ENCODE measurements at places on chromosomes 4 and X.

- no peak for DNase-seq
These were observed 29.7 kb upstream of the HELT start for GRCh38 chr4:184988611-184989010.

DNA sequence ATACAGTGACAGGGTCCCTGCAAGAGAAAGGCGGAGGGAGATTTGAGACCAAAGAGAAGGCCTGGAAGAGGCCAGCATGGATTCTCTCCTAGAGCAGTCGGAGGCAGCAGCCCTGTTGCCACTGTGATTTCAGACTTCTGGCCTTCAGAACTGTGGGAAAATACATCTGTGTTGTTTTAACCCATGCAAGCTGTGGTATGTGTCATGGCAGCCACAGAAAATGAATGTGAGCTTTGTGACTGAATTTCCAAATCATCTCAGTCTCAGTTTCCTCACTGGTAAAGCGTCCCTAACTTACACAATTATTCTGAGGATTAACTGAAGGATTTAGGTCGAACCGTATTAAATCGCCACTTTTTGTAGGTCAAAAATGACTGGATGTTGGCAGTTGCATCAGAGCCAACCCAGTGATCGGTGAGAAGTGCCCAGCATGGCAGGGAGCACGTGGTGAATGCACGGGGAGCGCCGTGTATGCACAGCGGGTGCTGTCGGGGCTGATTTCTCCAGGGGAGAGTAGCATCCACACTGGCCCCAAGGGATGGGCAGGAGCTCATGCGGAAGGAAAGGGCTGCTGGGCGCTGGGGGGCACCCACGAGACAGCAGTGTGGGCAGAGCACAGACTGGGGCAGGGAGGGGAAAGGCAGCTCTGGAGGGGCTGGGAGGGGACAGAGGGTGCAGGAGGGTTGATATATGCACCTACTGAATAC, 23.8 kb upstream of the NSG1 start:
- no peak for DNase-seq

DNA sequence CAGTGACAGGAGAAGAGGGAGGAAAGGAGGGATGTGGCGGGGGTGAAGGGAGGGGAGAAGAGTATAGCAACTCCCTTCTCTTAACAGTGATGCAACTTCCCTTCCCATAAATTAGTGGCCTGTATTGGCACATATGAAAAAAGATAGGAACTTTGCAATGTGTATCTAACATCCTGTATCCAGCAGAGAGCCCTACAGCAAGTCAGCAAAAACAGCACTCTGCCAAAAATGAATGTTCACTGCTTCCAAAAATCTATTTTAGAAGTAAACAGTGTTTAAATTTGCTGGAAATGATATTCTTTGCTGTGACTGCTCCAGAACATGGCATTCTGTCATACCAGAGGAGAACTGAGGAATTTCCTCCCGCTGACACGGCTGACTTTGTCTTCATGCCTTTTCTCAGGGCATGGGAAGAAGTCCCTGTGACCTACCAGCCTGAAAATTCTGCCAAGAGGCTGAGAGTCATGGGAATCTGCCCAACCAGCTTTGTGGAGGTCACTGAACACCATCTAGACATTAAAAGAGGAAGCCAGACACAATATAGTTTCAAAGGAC, 343.4 kb upstream of the RASGEF1B start:
- no peak for DNase-seq

DNA sequence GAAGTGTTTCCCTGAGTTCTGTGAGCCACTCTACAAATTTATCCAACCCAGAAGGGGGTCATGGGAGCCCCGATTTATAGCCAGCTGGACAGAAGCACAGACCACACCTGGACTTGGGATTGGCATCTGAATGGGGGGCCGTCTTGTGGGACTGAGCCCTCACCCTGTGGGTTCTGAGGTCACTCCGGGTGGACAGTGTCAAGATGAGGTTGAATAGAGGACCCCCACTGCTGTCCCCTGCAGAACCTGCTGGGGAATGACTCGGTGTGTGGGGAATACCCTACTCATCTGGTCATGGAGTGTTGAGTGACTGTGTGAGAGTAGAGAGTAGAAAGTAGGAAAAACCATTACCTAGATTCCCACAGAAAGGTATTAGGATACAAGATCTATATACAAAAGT, 67.5 kb downstream of the ZFYVE28 start:
- peak; percentile 6 for DNase-seq

- no peak for DNase-seq
These were observed 38.5 kb upstream of the KLF3 start for GRCh38 chr4:38625508-38625907.

- DNase-seq, result no peak
These were observed 65.5 kb upstream of the FHDC1 start for GRCh38 chr4:152870606-152871005.

DNA sequence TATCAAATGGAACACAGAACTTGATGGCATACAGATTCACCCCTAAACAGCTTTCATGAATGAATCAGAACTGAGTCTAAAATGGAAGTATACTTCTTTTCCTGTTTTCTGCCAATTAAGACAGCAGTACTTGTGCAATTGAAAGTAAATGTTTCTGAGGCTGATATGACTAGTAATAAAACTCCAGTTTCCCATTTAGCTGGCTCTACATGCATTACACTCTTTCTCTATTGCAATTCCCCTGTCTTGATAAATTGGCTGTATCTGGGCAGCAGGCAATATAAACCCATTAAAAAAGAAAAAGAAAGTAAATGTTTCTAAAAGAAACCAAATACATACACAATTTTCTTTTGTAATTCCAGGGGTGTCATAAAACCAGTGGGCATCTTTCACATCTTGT, 4.6 kb downstream of the NOA1 start:
- DNase-seq, result no peak

GRCh38 chrX:102067966-102068723, 57.3 kb upstream of the TCEAL2 start:
- DNase-seq, result no peak

DNA sequence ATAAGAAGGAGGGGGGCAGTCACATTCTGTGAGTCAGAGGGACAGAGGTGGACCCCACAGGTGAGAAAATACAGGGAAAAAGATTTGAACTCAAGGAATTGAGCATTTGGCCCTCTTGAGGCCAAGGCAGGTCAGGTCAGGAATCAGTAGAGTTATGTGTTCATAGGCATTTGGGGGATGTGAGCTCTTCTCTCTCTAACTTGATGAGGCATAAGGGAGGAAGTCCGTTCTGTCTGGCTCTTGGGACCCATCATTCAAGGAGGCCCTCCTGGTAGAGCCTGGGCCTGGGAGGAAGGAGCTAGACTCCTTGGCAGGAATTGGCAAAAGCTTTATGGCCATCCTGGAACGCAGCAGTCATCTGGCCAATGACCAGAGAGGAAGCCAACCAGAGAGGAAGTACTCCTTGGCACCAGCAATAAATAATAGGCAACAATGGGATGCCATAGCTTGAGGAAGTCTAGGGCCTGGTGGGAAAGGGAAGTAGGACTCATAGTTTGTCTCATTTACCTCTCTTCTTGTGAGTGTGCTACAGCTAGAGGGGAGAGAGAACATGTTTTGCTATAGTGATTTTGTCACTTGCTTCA, 53.0 kb downstream of the MSN start:
- DNase-seq, result no peak

- no peak for DNase-seq
These were observed 40.5 kb downstream of the HMGB2 start for GRCh38 chr4:173293663-173294062.

DNA sequence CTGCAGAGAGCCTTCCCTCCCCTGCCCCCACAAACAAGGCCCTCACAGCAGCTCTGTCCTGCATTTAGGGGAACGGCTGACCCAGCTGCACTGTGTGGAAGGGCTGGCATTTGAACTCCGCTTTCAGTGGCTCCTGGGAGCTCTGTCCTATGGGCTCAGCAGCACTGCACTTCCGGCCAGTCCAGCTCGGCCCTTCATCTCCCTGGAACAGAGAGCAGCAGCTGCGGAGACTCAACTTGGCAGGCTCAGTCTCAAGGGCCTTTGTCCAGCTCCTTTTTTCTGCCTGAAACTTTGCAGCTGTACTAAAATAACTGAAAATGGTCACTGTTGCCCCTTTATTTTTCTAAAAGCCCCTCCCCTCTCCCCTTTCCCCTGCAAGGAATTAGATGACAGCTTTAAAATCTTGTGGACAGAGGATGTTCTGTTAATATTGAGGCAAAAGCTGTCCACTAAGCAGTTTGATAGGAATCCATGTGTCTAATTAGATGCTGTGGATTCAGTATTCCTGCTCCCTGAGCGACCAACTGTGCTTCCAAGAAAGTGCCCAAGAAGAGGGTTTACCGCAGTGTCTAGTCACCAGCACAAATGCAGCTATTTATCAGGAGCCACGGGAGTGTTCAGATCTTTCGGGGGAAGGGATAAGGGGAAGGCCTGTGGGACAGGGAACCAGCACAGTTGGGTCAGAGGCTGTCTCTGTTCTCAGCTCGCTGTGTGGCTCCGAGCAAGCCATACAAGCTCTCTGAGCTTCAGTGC, 133.1 kb downstream of the AFAP1 start:
- DNase-seq, result no peak

GRCh38 chr4:6951880-6952381, 42.3 kb downstream of the TBC1D14 start:
- DNase-seq, result no peak

DNA sequence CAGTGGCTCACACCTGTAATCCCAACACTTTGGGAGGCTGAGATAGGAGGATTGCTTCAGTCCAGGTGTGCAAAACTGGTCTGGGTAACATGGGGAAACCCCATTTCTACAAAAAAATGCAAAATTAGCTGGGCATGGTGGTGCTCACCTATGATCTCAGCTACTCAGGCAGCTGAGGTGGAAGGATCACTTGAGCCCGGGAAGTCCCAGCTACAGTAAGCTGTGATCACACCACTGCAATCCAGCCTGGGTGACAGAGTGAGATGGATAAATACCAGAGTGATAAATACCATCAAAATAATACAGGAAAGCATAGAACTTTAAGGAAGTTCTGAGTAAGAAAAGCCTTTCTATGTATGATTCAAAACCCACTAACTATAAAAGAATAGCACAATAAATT, 52.8 kb downstream of the LRBA start:
- no peak for DNase-seq

GRCh38 chr4:131499141-131499873, 1649.8 kb upstream of the PCDH10 start:
- no peak for DNase-seq

GRCh38 chrX:24117258-24117657, 32.3 kb upstream of the ZFX start:
- DNase-seq, result no peak

DNA sequence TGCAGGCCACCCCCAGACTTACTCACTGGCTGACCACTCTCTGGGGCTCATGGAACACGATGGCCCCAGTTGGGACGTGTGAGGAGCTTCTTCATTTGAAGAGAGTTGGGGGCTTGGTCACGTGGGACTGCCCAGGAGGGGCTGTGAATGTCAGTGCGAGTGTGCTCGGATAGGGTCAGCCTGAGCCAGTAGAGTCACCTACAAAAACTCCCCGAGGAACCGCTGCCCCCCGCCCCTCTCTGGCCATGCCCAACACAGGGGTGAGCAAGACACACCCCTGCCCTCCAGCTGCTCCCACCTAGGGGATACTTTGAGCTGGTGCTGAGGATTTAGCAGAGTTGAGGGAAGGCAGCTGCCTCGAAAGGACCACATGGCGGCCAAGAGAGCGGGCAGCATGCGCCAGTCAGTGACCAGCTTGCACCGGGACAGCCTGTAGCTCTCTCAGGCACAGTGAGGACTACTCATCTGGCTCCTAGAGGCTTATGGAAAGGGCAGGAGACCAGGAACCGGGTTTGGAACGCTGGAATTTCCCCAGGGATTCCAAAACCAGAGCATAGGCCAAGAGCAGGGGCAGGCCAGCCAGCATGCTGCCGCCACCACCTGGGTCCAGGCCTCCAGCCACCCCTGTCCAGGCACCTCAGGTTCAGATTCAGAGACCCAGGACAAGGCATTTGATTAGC, 8.4 kb downstream of the PNMA6E start:
- DNase-seq, result no peak

- no peak for DNase-seq
These were observed 11.2 kb downstream of the IRAK1 start for GRCh38 chrX:154008521-154008920.

All from activated CD4-positive, alpha-beta T cell treated with anti-CD3 and anti-CD28 coated beads for 1 hour (primary cell).